ENCODE measurements at places on chromosomes 4 and X.
A peak's percentile ranks its signal among the peaks of the same experiment; 100 is the strongest.

DNA sequence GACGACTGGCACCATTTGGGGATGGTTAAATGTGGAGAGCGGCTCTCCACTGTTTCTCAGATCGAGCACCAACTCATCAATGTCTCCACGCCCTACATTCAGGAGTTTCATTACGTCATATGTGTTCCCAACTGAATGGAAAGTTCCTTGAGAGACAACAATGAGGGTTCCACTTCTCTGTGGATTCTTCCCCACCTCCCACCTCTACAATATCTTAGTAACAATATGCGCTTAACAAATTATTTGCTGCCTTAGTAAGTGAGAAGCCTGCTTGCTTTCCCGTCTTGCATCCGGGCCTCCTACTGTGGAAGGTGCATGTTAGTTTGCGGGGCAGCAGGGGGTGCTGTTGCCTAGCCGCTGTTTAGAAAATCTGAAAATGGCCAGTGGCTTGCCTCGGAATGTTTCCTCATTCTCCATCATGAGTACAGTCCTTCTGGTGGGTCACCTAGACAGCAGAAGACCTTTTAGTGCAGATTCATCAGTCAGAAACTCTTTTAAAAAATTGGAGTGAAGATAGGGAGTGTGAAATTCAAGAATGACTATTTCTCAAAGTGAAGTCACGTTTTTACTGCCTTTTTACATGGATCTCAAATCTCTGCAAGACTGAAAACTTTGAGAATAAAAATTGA, 55.7 kb downstream of the PHOX2B start:
- peak; percentile 2 for DNase-seq

GRCh38 chr4:29770627-29771026, 949.5 kb upstream of the PCDH7 start:
- DNase-seq: no peak

GRCh38 chr4:52612341-52612740, 46.8 kb downstream of the USP46 start:
- no peak for DNase-seq

- no peak for DNase-seq
These were observed 51.2 kb upstream of the KLF3 start for GRCh38 chr4:38612646-38613414.

DNA sequence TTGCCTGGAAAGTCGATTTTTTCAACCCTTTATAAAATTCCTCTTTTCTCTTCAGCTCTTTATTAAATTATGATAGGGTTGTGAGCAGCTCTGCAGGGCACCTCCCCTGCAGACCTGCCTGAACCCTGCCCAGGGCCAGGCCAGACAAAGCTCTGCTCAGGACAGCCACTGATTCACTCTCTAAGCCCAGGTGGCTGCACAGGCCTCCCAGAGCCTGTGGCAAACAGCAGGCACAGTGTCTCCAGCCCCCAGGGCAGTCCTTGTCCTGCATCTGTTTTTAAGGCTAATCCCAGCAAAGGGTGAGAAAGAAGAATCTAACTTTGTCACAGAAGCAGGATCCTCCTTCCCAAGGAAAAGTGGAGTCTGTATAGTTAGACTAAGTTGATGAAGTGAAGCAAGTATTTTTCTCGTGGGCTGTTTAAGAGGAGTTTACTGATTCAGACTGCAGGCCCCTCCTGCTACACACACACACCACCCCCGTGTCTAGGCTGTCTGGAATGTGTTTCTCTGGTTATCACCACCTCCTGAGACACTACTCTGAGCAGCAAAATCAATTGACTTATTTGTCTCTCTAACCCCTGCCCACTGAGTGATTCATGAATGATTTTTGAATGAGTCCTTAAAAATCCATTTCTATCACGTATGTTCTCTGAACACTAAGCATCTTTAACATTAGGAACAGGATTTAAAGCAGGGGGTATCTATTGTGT, 101.7 kb downstream of the CHIC2 start:
- no peak for DNase-seq

DNA sequence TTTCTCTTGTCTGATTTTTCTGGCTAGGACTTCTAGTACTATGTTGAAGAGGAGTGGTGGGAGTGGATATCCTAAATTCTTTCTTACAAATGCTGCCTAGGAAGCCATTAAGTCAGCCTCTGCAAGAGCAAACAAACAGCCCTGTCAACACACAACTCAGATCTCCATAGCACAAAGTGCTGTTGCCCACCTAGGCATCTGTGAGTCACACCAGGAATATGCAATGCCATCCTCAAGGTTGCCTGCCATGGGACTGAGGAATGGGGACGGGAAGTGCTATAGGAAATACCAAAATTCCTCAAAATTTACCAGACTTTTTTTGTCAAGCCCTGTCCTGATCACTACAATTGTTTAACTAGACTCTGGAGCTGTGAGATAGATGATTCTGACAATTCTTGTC, 466.9 kb downstream of the FSTL5 start:
- no peak for DNase-seq

- DNase-seq: no peak
These were observed 1282.0 kb downstream of the PCDH7 start for GRCh38 chr4:32002037-32002747.

DNA sequence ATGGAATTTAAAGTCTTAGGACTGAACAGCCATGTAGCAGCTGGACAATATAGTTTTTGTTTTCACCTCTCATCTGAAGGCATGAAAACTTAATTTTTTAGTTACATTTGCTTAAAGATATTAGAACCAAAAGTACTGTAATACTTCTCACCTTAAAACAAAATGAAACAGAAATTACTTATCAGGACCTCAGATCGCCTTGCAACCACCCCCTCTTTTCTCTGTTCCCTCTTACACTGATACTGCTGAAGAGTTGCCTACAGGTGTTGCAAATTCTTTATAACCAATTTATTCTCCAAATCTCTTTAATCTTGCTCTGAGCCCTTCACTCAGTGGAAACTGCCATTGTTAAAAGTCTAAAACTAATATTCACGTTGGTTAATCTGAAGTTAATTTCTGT, 145.0 kb downstream of the SPCS3 start:
- no peak for DNase-seq

- DNase-seq: no peak
These were observed 42.0 kb upstream of the USP9X start for GRCh38 chrX:41043196-41043595.

DNA sequence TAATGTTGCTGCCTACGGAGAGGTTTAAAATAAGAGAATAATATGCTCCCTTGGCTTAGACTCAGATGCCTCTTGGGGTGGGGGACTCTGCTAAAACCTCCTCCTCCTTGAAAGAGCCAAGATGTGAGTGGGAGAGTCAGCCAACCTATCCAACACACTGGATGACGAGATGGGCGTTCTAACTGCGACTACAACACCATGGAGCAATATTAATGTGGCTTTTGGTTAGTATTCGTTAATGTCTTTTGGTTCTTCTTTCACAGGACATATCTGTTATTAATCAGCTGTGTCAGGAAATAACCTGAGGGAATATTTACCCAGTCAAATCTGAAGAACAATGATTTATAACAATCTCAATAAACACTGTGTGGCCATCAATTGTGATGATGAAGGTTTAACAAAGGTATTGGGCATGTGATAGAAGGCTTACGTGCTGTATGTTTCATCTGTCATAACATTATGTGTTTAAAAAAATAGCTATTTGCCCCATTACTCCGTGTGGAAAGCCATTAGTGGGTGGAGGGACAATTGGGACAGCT, 143.5 kb upstream of the FTHL17 start:
- DNase-seq: no peak

- DNase-seq: no peak
These were observed 38.8 kb downstream of the EFNB1 start for GRCh38 chrX:68867458-68868112.

- no peak for DNase-seq
These were observed 19.7 kb downstream of the TBC1D14 start for GRCh38 chr4:6929339-6929811.

- no peak for DNase-seq
These were observed 195.2 kb downstream of the KDR start for GRCh38 chr4:54930226-54930625.

- no peak for DNase-seq
These were observed 150.3 kb downstream of the SOX3 start for GRCh38 chrX:140354431-140355120.

All from CD4-positive, alpha-beta T cell treated with Interferon gamma for 1 hour (primary cell).